CD4-positive, alpha-beta T cell treated with Interleukin-12 subunit alpha and Interleukin-12 subunit beta, for 1 hour (primary cell): ENCODE measurements at places on chromosomes 7 and 10.
A peak's percentile ranks its signal among the peaks of the same experiment; 100 is the strongest.

DNA sequence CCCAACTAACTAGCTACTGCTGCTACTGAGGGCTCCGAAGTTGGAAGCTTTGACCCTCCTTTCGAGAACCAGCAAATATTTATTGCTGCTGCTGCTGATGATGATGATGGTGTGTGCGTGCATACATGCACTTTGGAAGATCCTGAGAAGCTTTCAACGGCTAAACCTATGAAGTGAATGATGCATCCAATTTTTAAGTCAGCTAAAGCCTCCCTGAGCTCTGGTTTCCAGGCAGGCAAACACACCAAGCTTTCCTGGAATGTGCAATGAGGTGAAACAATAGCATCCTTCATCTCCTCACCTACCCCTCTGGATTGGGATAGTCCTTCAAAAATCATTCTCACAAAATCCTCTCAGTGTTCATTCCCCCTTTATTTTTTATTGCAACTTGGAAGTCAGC lies 13.9 kb downstream of the MACC1 start:
- no peak for DNase-seq

DNA sequence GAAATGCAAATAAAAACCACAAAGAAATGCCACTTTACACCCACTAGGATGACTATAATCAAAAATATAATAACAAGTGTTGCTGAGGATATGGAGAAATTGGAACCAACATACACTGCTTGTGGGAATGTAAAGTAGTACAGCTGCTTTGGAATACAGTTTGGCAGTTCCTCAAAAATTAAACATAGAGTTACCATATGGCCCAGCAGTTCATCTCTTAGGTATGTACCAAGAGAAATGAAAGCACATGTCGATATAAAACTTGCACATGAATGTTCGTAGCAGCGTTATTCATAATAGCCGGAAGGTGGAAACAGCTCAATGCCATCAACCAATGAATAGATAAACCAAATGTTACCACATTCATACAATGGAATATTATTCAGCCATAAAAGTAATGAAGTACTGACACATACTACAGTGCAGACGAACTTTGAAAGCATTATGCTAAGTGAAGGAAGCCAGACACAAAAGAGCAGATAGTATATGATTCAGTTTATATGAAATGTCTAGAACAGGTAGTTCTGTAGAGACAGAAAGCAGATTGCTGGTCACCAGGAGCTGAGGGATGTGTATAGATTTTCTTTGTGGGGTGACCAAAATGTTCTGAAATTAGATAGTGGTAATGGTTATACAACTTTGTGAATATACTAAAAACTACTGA lies 12.4 kb downstream of the BCAP29 start:
- no peak for DNase-seq

DNA sequence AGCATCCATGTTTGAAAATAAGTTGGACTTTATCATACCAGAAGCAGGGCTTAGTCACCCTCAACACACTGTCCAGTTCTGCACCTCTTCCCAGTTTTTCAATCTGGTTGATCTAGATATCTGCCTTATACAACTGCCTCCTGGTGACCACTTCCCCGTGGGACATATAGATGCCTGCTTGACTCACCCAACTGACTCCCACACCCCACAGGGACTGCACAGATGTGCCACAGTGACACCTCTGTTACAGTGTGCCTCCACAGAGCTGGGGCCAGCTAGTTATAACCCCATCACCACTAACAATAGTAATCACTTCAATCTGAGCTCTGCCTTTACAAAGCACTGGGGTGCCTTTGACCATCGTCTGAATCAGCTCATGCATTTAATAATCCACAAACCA lies 82.6 kb upstream of the AOAH start:
- DNase-seq, result no peak

- DNase-seq, result no peak
Measured at GRCh38 chr10:18473424-18474117, 177.8 kb downstream of the NSUN6 start.

GRCh38 chr10:132136097-132136521 lies 50.6 kb upstream of the DPYSL4 start:
- no peak for DNase-seq

GRCh38 chr10:86103391-86104101 lies 263.0 kb downstream of the GRID1 start:
- no peak for DNase-seq

DNA sequence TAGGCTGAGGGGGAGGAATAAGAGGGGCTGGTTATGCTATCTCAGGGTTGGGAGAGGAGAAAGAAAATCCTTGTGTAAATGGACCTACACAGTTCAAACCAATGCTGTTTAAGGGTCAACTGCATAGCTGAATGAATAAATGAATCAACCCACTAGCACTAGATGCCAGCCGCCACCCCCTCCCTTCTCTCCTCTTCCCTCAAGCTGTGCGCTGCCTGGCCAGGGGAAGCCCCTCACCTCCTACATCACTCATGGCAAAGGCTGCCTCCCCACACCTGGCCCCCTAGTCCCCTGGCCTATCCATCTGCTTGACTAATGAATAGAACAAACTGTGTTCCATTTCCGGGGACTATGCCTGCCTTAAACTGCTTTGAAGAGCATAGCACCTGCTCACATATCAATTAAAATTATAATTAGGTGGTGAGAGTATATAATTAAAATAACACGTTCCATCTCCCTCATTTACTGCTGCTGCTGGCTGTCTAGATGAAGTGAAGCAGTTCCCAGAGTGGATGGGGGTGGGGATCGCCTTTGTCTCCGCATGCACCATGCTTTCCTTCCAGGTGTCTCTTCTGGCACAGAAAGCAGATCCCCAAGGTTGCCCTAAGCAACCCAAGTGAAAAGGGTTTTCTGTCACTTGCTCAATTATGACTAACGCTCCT lies 32.6 kb downstream of the GRID1 start:
- no peak for DNase-seq

- DNase-seq, result peak; percentile 11
Measured at GRCh38 chr7:110977127-110977737, 113.7 kb upstream of the LRRN3 start.

GRCh38 chr7:56447864-56448693 lies 331.9 kb upstream of the NUPR2 start:
- DNase-seq, result no peak

- DNase-seq, result no peak
Measured at GRCh38 chr7:46054915-46055314, 133.8 kb upstream of the IGFBP3 start.

- DNase-seq, result no peak
Measured at GRCh38 chr7:29143751-29144150, 2.6 kb downstream of the CPVL start.

DNA sequence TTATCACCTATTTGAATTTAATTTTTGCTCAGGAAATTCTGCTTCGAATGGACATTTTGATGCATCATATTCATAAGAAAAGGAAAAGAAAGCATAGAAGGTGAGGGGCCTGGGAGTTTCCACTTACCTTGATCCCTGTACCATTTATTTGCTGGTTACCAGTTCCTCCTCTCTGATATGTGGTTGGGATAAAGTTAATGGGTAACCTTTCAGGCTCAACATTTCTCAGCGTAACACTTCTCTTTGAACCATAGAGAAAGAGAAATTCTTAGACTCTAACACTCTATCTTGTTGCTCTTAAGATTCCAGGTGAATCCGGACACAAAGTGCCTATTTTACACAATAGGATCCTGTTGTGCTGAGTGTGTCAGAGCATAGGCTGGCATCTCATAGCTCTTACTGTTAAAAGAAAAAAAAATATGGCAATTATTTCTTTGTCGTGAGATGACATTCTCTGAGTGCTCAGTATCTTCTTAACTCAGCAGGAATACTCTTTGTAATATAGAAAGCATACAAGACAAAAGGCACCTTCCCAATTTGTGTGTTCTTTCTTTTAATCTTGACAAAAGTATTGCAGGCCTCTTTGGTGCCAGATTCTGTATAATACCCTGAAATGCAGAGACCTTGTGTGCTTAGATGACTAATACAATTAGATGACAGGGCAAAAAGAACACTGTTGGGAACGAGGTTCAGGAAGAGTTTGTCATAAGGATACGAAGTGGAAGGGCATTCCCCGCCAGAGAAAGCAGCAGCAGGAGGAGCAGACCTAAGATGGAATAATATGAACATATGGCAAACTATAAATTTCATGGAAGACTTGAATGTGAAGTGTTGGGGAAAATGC lies 689.6 kb downstream of the NRG3 start:
- DNase-seq, result no peak

- DNase-seq, result no peak
Measured at GRCh38 chr7:143289421-143289820, 1.3 kb downstream of the CASP2 start.

DNA sequence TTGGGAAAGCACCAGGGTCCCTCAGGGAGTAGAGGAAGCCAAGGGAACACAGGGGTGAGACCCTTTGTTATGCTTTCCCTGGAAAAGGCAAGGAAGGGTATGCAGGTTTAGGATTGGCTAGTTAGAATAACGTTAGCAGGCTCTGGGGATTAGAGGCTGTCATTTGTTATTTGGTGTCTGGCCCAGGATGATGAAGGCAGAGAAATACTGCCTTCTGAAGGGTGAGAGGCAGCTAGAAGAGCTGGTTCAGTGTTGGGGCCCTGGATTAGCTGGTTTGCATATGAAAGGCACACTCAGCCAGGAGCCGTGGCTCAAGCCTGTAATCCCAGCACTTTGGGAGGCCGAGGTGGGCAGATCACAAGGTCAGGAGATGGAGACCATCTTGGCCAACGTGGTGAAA lies 3.0 kb upstream of the PILRA start:
- no peak for DNase-seq

GRCh38 chr10:58608826-58609531 lies 96.3 kb downstream of the BICC1 start:
- DNase-seq, result no peak

DNA sequence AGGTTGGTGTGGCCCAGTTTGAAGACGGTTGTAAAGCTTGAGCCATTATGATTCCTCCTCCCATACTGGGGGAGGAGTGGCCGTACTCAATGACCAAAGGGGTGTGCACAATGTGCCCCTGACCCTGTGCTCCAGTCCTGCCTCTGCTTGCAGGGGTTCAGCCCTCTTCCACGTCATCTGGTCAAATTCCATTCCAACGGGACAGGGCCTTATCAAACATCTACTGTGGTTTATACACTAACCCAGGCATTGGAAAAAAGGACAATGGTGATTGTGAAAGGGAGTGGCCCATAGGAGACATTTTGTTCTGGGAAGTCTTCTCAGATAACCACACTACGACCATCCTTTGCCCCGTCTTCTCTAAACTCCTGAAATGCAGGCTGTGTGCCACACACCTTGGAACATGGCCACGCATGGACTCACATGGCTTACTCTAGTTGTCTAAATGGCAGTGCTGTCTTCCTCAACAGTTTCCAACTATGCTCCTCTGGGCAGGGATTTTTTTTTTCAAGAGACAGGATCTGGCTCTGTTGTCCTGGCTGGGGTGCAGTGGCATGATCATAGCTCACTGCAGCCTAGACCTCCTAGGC lies 103.0 kb downstream of the JCAD start:
- DNase-seq, result no peak

DNA sequence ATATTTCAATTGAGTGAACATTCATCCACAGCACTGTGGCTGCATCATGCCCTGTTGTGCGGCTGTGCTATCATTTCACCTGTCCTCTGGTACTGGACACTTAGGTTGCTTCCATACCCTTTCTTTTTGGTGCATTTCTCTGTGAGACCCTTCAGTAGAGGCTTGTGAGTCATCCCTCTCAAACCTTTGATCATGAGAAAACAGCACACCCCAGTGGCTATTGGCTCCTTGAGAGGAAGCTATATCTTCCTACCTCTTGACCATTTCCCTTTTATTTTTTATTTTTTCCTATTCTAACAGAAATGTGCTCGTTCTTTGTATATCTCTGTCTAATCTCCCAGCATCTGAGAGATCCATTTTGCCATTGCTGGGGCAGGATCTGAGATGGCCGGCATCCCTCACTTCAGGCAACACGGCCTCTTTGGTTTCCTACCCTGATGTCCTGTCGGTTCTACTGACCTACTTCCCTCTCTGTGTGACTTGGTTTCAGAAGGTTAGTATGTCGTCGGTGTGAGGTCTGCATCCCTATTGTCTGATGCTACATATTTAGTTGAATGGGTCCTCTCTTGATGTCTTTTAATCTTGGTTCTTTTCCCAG lies 23.8 kb upstream of the PIK3AP1 start:
- DNase-seq, result peak; percentile 20

GRCh38 chr10:82986216-82986615 lies 1111.2 kb downstream of the NRG3 start:
- no peak for DNase-seq
